Nasal cavity respiratory epithelium epithelial cell of viscerocranial mucosa (primary cell): ENCODE measurements at places on chromosomes 1 and 21. TPM values are rescaled to one million over a fixed set of nuclear protein-coding genes. Genes with fewer than 3 reads are reported as not detected.

The LCE2B gene
- not detected in 2 replicates for total RNA-seq

The GSTM2 gene
- 0.34 and 9.2 TPM in 2 replicates for total RNA-seq

The PTGER3 gene
- under 0.01 TPM in 2 replicates for total RNA-seq

The LCE1B gene
- not detected in 2 replicates for total RNA-seq

The RNF220 gene
- total RNA-seq = 74.2 and 103 TPM in 2 replicates

The KLHDC7A gene
- total RNA-seq = 0.36 TPM in 1 of 2 replicates, not detected in the other

The ENO1 gene
- 663 and 1,403 TPM in 2 replicates for total RNA-seq

The NR5A2 gene
- total RNA-seq = under 0.01 TPM in 1 of 2 replicates, not detected in the other

The PAQR7 gene
- 13.3 and 16.1 TPM in 2 replicates for total RNA-seq

The PAX7 gene
- total RNA-seq = not detected in 2 replicates
